ENCODE measurements at places on chromosomes 4 and X.

DNA sequence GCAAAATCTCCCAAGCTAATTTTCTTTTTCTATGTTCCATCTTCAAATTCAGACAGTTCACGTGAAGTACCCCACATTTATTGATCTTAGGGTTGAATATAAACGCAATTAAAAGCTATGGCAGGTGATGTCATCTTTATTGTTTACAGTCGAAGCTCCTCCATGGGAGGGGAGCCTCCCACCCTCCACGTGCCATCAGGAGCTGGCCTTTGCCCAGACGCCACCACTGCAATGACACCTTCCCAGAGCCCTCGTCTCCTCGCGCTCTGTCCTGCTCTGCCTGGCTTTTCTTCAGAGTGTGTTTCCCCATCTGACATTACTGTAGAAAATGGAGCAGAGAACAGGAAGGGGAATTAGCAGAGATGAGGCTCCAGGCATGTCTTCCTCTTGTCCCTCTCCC, 18.8 kb upstream of the CYP4V2 start:
- no peak for DNase-seq

DNA sequence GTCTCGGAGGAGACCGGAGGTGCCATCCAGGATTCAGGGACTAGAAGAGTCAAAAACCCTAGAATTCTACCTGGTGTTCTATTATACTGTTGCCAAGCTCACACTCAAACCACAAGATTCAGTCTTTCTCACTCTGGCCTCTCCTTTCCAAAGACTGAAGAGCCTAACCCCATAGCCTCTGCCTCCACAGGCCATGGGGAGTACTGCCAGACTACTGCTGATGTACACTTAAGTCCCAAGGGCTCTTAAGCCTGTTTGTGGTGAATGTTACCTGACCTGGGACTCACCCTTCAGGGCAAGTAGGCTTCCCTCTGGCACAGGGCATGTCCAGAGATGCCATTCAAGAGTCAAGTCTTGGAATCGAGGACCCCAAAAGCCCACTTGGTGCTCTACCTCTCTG, 58.9 kb upstream of the IRS4 start:
- no peak for DNase-seq

DNA sequence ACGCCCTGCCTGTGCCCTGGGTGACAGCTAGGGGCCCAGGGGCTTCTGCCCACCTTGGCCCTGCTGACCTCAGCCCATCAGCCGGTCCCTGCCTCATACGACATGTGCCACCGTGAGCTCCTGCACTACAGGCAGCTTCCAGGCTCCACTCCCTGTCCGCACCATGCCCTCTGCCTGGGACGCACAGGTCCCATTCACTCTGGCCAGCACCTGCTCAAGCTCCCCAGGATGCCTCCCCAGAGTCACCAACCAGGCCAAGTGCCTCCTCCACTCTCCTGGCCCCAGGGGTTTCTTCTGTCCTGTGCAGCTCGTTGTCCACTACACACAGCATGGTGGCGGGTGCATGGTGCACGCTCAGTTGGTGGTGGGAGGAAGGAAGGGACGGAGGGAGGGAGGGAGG, 20.2 kb upstream of the MRFAP1 start:
- DNase-seq: no peak

DNA sequence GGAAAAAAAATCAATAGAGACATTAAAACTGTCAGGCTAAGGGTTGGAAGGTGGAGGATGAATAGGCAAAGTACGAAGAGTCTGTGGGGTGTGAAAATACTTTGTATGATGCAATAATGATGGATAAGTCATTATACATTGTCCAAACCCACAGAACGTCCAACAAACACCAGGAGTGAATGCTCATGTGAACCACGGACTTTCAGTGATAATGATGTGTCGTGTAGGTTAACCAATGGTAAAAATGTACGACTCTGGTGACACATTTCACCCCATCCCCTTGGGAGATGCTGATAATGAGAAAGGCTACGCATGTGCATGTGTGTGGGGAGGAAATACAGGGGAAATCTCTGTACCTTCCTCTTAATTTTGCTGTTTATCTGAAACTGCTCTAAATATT, 665.2 kb downstream of the FAT4 start:
- DNase-seq: no peak

Data from Karpas-422 (cell line).